ENCODE measurements at places on chromosomes 2 and 18.

DNA sequence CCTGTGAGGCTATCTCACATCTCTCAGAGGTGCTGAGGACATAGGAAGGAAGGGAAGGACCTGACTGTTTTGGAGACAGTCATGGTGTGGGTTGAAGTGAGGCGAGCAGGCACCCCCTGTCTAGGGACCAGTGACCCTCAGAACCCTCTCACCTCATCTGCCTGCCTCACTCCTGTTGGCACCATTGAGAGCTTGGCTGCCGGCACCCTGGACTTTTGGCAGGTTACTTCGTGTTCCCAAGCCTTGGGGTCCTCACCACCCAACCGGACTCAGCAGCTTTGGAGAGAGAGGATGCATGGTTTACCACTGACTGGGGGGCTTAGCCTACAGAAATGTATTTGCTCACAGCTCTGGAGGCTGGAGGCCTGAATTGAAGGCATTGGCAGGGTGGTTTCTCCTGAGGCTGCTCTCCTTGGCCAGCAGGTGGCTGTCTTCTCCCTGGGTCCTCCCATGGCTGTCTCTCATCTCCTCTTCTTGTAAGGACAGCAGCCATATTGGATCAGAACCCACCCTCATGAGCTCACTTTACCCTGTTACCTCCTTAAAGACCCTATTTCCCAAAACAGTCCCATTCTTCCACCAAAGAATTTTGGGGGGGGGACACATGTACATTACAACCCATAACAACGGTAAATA is 142.0 kb downstream of the TSN start:
- DNase-seq = peak; percentile 26

DNA sequence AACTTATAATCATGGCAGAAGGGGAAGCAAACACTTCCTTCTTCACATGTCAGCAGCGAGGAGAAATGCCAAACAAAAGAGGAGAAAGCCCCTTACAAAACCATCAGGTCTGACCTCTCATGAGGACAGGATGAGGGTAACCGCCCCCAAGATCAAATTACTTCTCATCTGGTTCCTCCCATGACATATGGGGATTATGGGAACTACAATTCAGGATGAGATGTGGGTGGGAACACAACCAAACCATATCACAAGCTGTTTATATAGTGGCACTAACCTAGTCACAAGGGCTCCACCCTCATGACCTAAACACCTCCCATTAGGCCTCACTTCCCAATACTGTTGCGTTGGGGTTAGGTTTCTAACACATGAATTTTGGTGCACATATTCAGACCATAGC is 110.0 kb downstream of the OSBPL6 start:
- DNase-seq = no peak

GRCh38 chr2:136510244-136510643 is 255.1 kb upstream of the THSD7B start:
- DNase-seq = no peak

GRCh38 chr18:35337286-35337685 is 6.9 kb downstream of the ZNF24 start:
- no peak for DNase-seq

DNA sequence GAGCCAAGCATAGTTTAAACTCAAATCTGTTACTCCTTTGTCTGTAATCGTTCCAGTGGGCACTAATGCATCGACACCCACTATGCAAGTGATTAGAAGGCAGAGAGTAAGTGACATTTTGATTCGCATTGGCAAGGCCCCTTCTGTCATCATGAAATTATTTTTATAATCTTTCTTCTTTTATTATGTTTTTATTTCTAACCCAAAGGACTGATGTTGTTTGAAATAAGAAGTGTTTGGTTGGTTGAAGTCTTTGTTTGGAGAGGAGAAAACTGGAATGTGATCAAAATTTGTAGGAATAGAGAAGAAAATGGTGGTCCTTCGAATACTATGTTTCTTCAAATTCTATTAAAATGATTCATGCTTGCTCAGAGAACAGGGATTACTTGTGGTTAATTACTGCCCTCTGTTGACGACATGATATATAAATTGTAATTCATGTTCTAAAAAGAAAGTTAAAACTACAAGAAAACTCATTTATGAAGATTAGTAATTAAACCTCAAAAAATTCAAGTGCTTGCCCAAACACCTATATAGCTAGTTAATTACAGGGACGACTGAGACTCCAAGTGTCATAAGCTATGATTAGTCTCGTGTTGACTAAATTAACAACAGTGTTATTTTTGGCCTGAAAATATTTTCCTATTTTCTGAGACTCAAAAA is 26.4 kb upstream of the TFPI start:
- no peak for DNase-seq

- no peak for DNase-seq
Measured at GRCh38 chr2:119438128-119438656, 6.5 kb downstream of the TMEM37 start.

GRCh38 chr18:26806224-26806623 is 59.3 kb downstream of the AQP4 start:
- no peak for DNase-seq

DNA sequence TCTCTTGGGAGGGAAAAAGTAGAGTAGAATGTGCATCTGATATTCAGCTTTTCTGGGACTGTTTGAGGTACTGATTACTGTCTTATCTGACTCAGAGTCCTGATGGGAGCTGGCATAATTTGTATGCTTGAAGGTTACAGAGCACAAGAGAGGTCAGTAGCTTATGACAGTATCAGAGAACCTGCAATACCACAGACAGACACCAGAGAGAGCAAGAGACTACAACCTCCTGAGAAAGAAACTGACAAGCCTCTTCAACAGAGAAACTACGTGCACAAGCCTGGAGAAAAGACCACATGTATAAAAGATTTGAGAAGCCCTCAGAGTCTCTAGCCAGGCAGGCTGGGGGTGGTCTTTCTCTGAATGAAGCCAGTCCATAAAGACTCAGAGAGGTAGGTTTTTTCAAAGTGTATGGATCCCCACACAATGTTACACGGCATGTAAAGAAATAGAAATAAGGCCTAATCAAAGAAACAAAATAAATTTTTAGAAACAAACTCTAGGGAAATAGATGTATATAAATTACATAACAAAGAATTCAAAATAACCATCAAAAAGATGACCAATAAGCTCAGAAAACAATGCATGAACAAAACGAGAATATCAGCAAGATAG is 568.3 kb downstream of the LRRTM4 start:
- no peak for DNase-seq

GRCh38 chr2:167957662-167958061 is 289.7 kb downstream of the STK39 start:
- no peak for DNase-seq

- no peak for DNase-seq
Measured at GRCh38 chr2:212001325-212001724, 537.3 kb downstream of the ERBB4 start.

- DNase-seq = no peak
Measured at GRCh38 chr2:23497063-23497462, 112.1 kb downstream of the KLHL29 start.

DNA sequence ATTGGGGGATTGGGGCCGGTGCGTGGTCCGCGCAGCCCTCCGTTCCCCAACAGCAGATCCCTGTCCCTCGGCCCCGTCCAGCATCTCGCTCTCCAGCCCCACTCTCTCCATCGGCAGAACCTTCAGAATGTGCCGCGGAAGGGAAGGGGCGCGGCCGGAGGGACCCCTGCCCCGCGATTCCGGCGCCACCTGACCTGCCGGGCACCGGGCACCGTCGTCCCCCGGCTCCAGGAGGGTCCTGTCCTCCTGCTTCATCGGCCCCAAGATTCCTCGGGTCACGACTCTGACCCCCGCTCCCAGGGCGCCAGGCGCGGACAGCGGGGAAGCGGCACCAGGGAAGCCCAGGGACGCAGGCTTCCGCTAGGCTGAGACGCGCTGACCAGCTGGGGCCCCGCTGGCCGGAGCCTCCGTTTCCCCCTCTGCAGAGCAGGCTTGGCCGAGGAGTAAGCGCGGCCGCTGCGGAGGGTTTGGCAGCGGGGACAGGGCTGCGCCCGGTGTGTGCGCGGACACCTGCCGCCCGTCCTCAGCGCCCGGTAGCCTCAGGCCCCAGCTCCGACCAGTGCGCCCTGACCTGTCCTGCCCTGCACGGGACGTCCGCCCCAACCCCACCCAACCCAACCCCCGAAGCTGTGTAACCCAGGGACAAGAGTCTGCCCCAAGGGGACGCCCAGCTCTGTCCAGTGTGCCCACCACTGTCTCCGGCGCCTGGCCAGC is 16.8 kb upstream of the BOK start:
- DNase-seq = no peak

DNA sequence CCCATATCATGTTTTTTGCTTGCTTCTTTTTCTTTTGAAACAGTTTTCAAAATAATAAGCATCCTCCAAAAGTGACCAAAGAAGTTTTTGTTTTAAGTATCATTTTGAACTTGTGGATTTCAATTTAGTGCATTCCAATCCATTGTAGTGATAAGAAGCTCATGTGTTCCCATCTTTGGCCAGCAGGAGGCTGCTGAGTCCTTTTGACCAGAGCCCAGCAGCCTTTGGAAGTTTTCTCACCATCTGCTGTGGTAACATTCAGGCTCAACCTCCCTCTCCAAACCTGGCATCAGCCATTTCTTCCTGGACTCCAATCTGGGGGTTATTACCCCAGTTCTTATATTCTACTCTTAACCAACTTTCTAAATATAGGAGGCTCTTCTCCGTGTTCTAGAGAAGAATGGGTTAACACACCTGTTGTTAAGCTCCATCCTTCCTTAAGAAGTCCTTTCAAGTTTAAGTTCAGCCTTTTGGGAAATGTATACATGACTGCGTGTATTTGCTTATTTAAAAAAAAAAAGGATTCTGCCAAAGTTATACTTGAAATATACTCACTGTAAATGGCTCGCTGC is 39.0 kb upstream of the MAL start:
- DNase-seq = peak; percentile 30

GRCh38 chr2:98277162-98277859 is 68.9 kb upstream of the CNGA3 start:
- no peak for DNase-seq

DNA sequence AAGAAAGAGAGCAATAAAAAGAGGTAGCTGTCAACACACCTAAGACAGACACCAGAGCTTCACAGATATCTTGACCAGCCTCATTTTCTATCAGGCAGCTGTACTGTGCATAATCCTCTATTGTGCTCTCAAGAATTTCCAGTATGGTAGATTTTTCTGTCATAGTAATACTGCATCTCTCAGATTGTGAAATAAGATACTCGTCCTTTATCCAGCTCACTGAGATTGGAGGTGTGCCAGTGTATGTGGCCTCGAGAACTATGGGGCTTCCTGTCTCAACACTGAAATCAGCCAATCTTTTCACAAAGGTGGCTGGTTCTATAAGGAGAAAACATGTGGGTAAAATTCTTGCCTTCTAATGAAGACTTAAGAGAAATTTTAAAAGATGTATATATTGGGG is 88.9 kb downstream of the TTN start:
- DNase-seq = no peak
